ENCODE measurements at places on chromosomes 1 and 21. TPM values are rescaled to one million over a fixed set of nuclear protein-coding genes. Genes with fewer than 3 reads are reported as not detected.

GRCh38 chr1:67339623-67340343, 32.1 kb downstream of the IL12RB2 start:
- no peaks in the 10 kb centered on the region for H3K4me1 ChIP-seq
- H3K4me3 ChIP-seq, result no peak overlapping the region
- H3K27me3 ChIP-seq, result no peaks in the 10 kb centered on the region
- no peak overlapping the region for H3K27ac ChIP-seq
- no peaks in the 10 kb centered on the region for H3K36me3 ChIP-seq

- no peak overlapping the region for H3K27ac ChIP-seq
- no peak for DNase-seq
- no peaks in the 10 kb centered on the region for H3K36me3 ChIP-seq
- no peaks in the 10 kb centered on the region for H3K27me3 ChIP-seq
- no peak overlapping the region for H3K4me3 ChIP-seq
- H3K4me1 ChIP-seq, result no peaks in the 10 kb centered on the region
Measured at GRCh38 chr1:88169139-88169538, 514.9 kb upstream of the PKN2 start.

DNA sequence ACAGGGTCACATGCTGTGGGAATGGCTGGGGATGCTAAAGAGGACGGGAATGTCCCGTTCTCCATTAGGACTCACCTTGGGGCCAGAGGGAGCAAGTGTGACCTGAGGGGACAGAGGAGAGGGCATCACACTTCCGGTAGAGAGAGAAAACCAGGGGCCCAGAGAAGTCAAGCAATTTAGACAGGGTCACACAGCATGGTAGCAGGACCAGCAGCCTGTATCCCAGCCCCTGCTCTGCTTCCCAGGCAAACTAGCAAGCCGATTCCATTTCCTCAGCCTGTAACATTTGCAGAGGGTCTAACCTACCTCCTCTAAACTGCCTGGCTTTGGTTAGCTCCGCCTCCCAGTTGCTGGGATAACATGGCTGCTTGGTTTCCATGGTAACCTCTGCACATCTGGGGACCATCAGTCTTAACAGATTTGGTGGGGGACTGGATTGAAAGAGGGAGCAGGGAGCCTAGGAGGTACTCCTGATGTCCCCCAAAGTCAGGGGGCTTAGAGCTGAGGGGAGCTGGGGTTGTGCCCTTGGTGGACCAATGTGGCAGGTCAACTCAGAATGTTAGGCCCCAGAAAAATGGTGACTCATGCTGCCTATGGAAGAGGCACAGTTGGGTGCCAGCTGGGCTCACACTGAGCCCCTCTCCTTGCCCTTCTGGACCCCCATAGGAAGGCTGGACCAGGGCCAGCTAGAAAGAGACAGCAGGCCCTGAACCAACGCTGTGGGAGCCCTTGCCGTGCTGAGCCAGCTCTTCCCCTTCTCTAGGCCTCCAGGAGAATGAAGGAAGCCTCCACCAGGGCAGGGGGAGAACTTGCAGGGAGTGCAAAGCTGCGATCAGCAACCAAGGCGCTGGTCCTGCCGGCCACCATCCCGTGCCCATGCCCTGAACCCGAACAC, 9.5 kb downstream of the COL16A1 start:
- H3K4me3 ChIP-seq, result no peak overlapping the region
- H3K4me1 ChIP-seq, result no peaks in the 10 kb centered on the region

- no peaks in the 10 kb centered on the region for H3K36me3 ChIP-seq
- no peak for DNase-seq
- H3K4me3 ChIP-seq, result no peak overlapping the region
- no peak overlapping the region for H3K27ac ChIP-seq
- H3K27me3 ChIP-seq, result no peaks in the 10 kb centered on the region
- H3K4me1 ChIP-seq, result no peaks in the 10 kb centered on the region
Measured at GRCh38 chr21:37829447-37829846, 86.8 kb downstream of the KCNJ6 start.

DNA sequence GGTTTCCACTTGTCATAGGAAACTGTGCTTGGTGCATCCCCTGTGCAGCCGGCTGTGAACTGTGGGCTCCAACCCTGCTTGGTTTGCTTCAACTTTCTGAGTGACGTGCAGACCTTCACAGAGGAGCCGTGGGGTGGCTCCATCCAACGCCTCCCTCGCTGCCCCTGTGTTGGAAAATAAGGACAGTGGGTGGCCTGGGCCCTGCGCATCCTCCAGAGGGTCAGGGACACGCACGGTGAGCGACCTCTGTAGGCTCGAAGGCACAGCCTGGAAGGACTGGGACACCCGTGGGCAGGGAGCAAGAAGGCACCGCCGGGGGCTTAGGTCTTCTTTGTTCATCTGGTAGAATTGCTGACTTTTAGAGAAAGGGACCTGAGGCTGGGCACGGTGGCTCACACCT, 6.5 kb upstream of the FAAP20 start:
- no peak overlapping the region for H3K27ac ChIP-seq
- peaks cover 21% of the 10 kb centered on the region for H3K4me1 ChIP-seq
- DNase-seq, result no peak
- H3K36me3 ChIP-seq, result no peaks in the 10 kb centered on the region

- no peak overlapping the region for H3K4me3 ChIP-seq
- H3K27ac ChIP-seq, result no peak overlapping the region
- no peaks in the 10 kb centered on the region for H3K4me1 ChIP-seq
Measured at GRCh38 chr21:26207021-26207420, 36.5 kb upstream of the APP start.

GRCh38 chr21:35780983-35781382, 279.3 kb downstream of the SETD4 start:
- no peak overlapping the region for H3K27ac ChIP-seq
- no peaks in the 10 kb centered on the region for H3K27me3 ChIP-seq
- H3K4me1 ChIP-seq, result no peaks in the 10 kb centered on the region
- no peak overlapping the region for H3K4me3 ChIP-seq
- no peaks in the 10 kb centered on the region for H3K36me3 ChIP-seq

Gene ITLN2
- total RNA-seq, result 44.1 TPM

Gene BMP8B
- 2.7 TPM for total RNA-seq

Gene SPRR5
- not detected for total RNA-seq

Gene GNAT2
- not detected for total RNA-seq

Gene CLIC4
- 200 TPM for total RNA-seq

Measured in upper lobe of right lung (tissue), 1 donor.